HL-60 (cell line): ENCODE measurements at places on chromosomes 3 and 15.

- DNase-seq = no peak
Measured at GRCh38 chr3:106640353-106640752, 736.9 kb upstream of the CCDC54 start.

GRCh38 chr3:13042127-13042701 is 31.0 kb downstream of the IQSEC1 start:
- DNase-seq = no peak

- DNase-seq = no peak
Measured at GRCh38 chr3:58335652-58335947, 2.9 kb downstream of the PXK start.

- no peak for DNase-seq
Measured at GRCh38 chr3:144875211-144875610, 903.6 kb downstream of the DIPK2A start.

GRCh38 chr3:133697960-133698359 is 36.2 kb upstream of the TOPBP1 start:
- DNase-seq = no peak

GRCh38 chr15:38163658-38164057 is 89.0 kb upstream of the SPRED1 start:
- no peak for DNase-seq

GRCh38 chr15:73383310-73384189 is 14.8 kb upstream of the HCN4 start:
- no peak for DNase-seq

GRCh38 chr3:143613226-143613625 is 235.0 kb downstream of the SLC9A9 start:
- DNase-seq = no peak

GRCh38 chr3:47057212-47057671 is 77.8 kb downstream of the NBEAL2 start:
- DNase-seq = no peak

DNA sequence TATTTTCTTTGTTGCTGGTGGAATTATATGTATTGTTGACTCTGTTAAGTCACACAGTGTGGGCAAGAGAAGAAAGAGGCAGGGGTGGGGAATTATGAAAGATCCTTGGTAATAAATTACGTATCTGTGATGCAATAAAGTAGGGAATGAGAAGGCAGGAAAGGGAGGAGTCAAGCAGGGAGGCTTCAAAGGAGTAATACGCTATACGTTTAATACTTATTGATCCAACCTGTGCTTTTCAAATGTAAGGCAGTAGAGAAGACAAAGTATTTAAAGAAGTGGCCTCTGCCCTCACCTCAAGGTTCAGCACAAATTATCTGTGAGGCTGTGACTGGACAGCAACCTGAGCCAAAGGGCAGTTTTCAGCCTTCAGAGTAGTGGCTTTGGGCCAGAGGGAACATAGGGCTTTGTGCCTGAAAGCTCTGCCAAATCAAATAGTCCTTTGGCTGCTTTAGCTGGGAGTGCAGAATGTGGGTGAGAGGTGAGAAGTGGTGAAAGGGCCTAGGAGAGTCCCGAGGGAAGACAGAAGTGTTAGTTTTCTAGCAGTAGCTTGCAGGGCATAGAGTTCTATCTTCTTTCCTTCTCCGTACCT is 1.2 kb upstream of the PLIN1 start:
- no peak for DNase-seq

GRCh38 chr15:65290228-65290627 is 3.5 kb upstream of the PARP16 start:
- no peak for DNase-seq

- DNase-seq = no peak
Measured at GRCh38 chr3:129609591-129610182, 3.2 kb upstream of the PLXND1 start.

DNA sequence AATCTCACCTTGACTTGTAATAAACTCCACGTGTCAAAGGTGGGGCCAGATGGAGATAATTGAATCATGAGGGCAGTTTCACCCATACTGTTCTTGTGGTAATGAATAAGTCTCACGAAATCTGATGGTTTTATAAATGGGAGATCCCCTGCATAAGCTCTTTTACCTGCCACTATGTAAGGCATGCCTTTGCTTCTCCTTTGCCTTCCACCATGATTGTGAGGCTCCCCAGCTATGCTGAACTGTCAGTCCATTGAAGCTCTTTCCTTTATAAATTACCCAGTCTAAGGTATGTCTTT is 45.5 kb downstream of the SUCNR1 start:
- DNase-seq = no peak

DNA sequence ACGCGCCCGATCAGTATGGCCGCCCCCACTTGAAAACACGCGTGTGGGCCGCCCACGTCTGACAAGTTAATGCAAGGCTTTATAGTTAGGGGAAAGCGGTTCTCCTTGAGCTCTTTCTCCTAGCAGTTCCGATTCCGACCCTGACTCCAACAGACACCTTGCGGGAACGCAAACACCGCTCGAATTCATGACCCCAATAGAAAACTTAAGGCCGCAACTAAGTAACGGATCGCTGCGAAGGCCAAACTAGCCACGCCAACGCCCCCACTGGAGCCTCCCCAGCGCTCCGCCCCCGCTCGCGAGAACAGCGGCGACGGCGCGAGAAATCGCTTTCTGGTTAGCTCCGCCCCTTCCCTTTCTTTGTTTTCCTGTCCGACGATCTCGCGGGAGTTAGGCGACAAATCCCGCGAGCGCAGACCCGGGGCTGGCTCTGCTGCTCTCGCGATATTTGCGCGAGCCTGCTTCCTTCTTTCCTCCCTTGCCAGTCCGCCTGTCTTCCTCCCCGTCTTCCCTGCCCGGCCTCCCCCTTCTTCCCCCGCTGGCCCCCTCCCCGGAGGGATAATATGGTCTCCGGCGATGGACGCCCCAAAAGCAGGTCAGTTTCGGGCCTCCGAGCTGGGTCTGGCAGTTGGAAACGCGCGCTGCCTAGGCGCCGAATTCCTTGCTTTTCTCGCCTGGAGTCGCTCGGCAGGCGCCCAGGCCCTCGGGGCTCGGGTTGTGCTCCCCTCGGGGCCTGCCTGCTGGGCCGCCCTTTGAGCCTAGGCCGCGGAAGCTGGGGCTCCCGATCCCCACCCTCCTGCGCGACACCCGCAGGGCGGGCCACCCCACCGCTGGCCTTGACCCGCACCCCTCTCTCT is at the start of gene IREB2:
TSS of gene IREB2 (plus strand) at position 455 of the 857 bp plus-strand sequence. CDS start at position 577, 122 bp downstream.
- DNase-seq = peak; percentile 96

- DNase-seq = no peak
Measured at GRCh38 chr3:117761703-117762620, 1052.4 kb downstream of the TUSC7 start.

DNA sequence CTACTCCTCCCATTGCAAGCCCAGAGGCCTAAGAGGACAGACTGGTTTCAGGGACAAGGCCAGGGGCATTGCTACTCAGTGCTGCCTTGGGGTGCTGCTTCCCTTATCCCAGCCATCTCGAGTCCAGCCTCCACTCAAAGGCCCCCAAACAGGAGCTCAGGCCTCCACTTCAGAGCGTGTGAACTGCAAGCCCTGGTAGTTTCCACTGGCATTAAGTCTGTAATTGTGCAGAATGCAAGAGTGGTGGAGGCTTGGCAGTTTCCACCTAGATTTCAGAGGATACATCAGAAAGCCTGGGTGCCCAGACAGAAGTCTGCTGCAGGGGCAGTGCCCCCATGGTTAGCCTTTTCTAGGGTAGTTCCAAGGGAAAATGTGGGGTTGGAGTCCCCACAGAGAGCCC is 192.8 kb upstream of the ST8SIA2 start:
- no peak for DNase-seq

DNA sequence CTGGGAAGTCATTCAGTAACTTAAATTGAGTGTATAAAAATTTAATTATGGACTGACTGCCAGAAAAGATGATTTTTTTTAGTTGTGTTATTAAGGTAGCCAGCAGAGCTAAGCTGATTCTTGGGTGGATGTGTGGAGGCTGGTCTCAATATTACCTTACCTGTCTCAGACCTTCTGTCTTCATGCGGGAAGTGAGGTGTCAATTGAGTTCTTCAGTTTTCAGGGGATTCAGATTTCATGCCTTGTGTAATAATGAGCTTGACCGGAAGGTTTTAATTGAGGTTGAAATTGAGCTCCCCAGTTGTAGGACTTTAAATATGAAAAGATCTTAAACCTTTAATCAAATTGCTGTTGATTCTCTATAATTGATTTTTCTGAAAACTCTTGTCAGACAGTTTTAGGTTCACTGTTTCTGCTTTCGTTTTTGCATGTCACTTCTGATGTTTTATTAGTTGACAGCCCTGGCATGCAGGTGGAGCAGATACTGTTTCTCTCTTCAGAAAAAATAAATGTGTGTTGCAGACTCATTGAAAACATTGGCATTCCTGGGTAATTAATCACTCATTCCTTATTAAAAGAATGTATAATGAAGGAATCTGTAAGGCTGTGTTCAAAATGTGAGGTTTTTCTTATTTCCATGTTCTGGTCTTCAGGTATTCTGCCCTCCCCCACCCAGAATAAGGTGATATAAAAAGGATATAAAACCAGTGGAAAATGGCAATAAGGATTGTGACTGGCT is 54.5 kb downstream of the PSMD6 start:
- DNase-seq = no peak

GRCh38 chr3:46208167-46208704 is at the start of gene CCR1:
CCR1 (minus strand) TSS chr3:46208313; CDS start chr3:46204313, 4,000 bp downstream.
- DNase-seq = peak; percentile 88

GRCh38 chr3:38603731-38604131 is 45.8 kb downstream of the SCN5A start:
- DNase-seq = no peak

DNA sequence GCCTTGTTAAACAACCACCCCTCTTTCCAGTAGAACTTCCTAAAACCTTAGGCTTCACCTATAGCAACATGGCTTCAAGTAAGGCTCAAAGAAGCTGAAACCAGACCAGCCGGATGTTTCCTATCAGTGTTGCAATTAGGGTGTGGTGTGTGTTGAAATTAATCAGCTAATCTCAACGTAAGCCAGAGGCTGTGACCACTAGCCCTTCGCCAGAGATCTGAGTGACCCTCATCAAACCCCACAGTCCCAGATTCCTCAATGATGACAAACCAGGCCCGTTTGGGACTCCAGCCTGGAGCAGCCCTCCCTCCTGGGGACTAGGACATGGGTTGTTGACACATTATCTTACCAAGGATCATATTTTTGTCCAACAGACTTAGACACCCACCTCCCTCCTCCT is 27.3 kb downstream of the CYP11A1 start:
- DNase-seq = peak; percentile 63

DNA sequence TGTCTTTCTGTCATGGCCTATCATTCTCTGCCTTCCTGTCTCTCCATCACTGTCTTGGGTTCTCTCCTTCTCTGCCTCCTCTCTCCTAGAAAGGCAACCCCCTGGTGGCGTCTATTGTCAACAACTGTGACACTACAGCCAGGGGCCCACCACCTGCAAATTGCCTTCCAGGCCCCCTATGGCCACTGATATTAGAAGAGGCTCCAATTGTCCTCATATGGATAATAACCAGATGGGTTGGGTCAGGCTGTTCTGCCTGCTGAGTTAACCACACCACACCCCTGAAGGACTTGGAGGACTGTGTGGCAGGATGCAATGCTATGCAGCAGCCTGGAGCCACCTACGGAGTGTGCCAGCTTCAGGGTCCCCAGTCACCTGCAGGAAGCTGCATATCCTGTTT is 665.0 kb downstream of the NTRK3 start:
- DNase-seq = no peak

- no peak for DNase-seq
Measured at GRCh38 chr3:29745232-29745870, 464.5 kb downstream of the RBMS3 start.

- DNase-seq = no peak
Measured at GRCh38 chr3:170602556-170602955, 16.7 kb upstream of the SLC7A14 start.

GRCh38 chr3:53846134-53846850 is at the start of the genes CHDH and IL17RB:
CHDH (minus strand) TSS chr3:53846419; CDS start chr3:53824008, 22,411 bp downstream.
IL17RB (plus strand) TSS chr3:53846568; CDS start chr3:53846589, 21 bp downstream.
- DNase-seq = no peak

DNA sequence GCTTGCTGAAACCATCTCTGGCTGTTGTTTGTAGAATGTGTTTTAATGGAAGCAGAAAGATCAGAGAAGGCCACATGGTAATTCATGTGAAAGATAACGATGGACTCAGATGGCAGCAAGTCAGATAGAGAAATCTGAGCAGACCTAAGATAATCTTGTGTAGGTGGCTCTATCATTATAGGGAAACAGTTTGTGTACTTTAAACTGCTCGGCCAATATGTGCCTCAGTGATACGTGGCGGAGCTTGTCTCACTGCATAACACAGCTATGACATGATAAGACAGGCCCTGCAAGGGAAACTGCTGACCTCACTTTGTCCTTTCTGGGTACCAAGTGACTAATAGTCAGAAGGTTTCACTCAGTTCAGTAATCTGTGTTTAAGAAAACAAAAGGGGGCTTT is 51.0 kb downstream of the MME start:
- no peak for DNase-seq
